Bronchial epithelial cell (primary cell): ENCODE measurements at places on chromosomes 1 and 21. TPM values are rescaled to one million over a fixed set of nuclear protein-coding genes. Genes with fewer than 3 reads are reported as not detected.

DNA sequence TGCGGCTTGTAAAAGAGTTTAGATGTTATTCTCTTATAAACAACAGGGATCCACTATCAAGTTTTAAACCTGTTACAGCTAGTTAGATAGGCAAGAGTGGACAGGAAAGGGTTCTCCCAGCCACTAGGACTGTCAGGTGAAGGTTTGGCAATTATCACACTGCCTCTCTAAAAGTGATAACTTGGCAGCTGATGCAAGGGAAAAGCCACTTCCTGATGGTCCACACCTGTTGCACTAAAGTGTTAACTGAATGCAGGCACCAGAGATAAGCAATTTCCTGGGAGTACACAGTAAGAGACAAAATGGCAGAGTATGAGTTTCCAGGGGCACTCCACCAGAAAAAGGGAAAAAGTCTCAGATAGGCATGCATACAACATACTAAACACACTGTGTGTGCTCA is 99.4 kb downstream of the VAV3 start:
- DNase-seq = no peak

DNA sequence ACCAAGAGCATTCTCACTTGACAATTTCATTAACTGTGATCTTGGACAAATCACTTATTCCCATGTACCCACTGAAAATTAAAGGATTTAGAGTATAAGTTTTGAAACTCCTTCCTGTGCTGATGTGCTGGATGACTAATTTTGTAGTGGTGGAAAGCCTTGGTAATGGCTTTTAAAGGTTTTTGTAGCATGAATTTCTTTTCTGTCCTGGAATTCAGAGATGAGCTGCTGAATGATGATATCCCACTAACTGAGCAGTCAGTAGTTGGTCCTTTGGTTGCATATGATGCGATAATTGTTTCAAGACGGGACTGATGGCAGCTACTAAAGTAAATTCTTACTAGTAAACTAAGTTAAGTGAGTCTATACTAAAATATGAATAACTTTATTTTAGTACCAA is 5.2 kb downstream of the RPL5 start:
- no peak for DNase-seq

- no peak for DNase-seq
Measured at GRCh38 chr21:36582271-36582670, 102.3 kb upstream of the CLDN14 start.

DNA sequence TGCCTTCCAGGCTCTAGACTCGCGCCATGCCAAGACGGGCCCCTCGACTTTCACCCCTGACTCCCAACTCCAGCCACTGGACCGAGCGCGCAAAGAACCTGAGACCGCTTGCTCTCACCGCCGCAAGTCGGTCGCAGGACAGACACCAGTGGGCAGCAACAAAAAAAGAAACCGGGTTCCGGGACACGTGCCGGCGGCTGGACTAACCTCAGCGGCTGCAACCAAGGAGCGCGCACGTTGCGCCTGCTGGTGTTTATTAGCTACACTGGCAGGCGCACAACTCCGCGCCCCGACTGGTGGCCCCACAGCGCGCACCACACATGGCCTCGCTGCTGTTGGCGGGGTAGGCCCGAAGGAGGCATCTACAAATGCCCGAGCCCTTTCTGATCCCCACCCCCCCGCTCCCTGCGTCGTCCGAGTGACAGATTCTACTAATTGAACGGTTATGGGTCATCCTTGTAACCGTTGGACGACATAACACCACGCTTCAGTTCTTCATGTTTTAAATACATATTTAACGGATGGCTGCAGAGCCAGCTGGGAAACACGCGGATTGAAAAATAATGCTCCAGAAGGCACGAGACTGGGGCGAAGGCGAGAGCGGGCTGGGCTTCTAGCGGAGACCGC is 2.0 kb upstream of the OLIG2 start:
- DNase-seq = no peak

The SLAMF6 gene
- total RNA-seq = not detected in 2 replicates
